ENCODE measurements at places on chromosomes 5 and 9. TPM values are rescaled to one million over a fixed set of nuclear protein-coding genes. Genes with fewer than 3 reads are reported as not detected.

DNA sequence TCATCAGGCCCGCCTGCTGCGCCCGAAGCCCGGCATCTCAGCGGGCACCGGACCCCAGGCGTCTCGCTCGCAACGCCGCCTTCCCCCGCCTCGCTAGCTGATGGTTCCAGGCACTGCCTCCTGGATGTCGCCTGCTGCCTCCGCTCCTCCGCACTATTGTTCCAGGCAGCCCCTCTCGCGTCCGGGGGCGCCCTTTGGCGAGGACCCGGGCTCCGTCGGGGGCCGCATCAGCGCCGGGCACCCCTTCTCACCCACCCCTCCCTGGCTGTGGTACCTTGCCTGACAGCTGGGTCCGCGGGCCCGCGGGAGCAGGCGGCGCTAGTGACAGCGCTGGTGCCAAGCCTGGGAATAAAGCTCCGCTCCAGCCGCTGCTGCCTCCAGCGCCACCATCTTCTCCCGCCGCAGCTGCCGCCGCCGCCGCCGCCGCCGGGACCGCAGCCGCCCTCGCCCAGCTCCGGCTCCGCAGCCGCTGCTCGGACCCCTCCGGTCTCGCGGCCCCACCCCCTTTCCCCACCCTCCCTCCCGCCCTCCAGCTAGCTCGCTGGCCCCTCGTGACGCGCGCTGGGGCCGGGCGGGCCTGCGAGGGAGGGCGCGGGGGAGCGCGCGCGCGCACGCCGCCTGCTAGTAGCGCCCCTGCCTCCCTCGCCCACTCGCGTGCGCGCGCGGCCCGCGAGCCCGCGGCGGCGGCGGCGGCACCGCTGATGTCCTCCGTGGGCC, at the start of gene APBA1:
Gene APBA1 (minus strand): TSS at position 493 of the 717 bp plus-strand sequence.
- peaks cover 46% of the 10 kb centered on the region for H3K27me3 ChIP-seq
- DNase-seq: peak; percentile 56
- H3K4me3 ChIP-seq: peak within 1 kb of the TSS; percentile 54
- H3K36me3 ChIP-seq: no peaks in the 10 kb centered on the region
- no peak within 1 kb of the TSS for H3K27ac ChIP-seq

GRCh38 chr5:83554686-83555085, 83.1 kb downstream of the VCAN start:
- H3K4me3 ChIP-seq: no peak overlapping the region
- H3K27ac ChIP-seq: no peak overlapping the region
- H3K27me3 ChIP-seq: no peaks in the 10 kb centered on the region
- no peaks in the 10 kb centered on the region for H3K4me1 ChIP-seq
- H3K36me3 ChIP-seq: no peaks in the 10 kb centered on the region

The GRM6 gene
- not detected for total RNA-seq

- H3K27me3 ChIP-seq: no peaks in the 10 kb centered on the region
- H3K4me3 ChIP-seq: no peak overlapping the region
- H3K36me3 ChIP-seq: no peaks in the 10 kb centered on the region
- DNase-seq: peak; percentile 66
Observed at GRCh38 chr5:103232393-103232999, 26.1 kb upstream of the MACIR start.

Measured in A673 (cell line).